ENCODE measurements at places on chromosomes 5 and 9.

- DNase-seq = no peak
Observed at GRCh38 chr5:32020946-32021345, 153.2 kb downstream of the GOLPH3 start.

GRCh38 chr5:51383131-51384121 is at the start of gene ISL1:
ISL1 (plus strand) TSS chr5:51383448; CDS start chr5:51383672, 224 bp downstream.
- DNase-seq = peak; percentile 97

DNA sequence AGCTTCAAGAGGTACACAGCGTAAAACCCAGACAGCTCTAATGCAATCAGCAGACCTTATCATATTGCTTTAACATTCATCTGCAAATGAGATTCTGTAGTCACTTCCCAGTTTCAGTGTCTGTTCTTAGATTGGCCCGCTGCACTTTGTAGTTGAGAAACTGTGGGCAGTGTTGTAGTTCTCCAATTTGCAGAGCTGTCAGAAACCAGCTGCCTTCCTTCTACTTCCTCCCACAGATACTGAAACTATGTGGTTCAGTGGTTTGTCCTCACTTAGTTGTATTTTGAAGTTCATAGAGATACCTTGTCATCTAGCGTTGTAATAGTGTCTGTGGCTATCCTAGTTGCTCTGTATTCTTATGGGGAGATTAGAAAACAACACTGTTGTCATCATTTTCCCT is 39.6 kb upstream of the TRIM36 start:
- DNase-seq = no peak

DNA sequence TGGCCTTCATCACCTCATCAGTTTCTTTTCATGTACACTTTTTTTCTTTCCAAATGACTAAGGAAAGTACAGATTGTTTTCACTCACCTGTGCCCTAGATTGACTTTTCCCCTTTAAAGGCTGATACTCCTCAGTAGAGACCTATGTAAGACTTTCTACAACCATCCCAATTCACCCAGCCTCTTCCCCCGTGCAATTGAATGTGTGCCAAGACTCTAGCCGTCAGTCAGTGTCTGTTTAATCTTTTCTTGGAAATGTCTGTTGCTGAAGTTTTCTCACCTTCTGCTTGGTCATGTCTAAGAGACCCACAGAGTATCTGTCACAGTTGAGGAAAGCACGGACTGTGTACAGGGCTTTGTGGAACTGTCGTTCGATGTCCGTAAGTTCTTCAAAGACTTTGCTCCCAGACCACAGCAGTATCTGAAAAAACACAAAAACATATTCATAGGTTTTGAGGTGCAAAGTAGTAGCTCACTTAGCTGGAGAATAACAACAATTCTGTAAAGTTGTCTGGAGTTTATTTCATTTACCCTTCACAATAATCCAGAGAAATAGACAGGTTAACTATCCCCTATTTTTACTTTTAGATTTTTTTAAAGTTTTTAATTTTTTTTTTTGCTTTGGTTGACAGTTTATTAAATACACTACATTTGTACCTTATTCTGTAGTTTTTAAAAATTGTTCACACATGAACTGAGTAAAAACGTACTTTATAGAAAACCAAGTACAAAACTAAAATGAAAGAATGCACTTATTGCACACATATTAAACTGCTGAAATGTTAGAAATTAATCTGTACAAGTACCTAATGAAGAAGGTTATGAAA is 13.6 kb downstream of the PDE6A start:
- no peak for DNase-seq

GRCh38 chr9:75612754-75613153 is 277.7 kb upstream of the PCSK5 start:
- no peak for DNase-seq

- no peak for DNase-seq
Observed at GRCh38 chr9:105449081-105449480, 1.2 kb downstream of the FSD1L start.

DNA sequence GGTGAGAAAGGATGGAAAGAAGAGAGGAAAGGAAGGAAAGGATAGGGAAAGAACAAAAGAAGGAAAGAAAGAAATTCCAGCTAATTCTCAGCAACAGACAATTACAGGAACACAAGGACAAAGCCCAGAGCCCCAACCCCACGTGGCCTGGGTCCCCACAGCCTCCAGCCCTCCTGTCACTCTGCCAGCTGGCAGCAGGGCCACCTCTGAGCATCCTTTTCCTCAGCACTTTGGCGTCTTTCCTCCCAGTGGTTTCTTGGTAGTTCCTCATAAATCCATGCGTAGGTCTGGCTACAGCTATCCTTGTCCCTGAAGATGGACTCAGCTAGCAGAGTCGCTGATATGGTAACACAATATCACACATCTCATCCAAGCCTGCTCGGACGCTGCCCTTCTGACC is 28.3 kb downstream of the ADAMTS2 start:
- no peak for DNase-seq

DNA sequence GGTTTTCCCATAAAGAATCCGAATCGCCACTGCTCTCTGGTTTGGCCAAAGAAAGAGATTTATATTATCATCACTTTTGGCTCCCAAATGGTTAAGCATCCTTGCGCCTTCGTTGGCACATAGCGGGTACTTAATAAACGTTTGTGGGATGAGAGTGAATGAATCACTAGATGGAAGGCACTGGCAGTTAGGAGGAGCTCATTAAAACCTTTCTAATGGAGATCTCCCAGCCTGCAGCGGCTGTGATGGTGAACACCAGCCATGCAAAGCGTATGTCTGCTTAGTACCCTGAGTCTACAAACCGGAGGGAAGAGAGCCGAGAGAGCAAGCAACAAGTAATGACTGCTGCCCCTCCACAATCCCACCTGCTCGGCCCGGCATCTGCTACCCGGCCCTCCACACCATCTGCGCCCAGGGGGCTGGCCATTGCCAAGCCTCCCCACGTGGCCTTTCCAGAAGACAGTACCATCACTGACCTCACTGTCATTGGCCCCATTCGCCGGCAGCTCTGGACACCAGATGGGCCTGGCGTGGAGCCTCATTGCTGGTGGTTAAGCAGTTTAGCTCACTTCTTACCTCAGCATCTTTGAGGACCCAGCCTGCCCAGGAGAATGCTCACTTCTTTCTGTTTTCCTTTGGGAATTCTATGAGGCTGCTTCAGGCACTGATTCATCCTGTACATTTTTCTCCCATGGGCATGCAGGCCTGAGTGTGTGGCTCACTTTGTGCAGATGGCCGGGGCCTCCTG is 39.3 kb upstream of the ANKRD33B start:
- DNase-seq = no peak

DNA sequence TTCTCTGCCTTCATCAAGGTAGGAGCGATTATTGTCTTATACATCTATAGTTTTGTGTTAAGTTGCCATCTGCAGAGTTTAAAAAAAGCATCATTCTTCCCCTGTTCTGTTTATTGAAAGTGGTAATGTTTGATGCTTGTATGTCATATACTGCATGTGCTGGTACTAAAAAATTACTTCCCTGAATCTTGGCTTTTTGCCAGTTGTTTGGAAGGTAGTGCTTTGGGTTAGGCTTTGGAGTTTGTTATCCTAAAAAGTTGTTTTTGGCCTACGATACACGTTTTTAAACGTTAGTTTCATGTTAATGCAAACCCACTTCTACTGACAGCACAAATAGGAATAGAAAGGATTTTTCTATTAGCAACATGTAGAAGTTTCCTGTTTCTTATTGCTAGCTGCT is 158.3 kb downstream of the GIN1 start:
- no peak for DNase-seq

DNA sequence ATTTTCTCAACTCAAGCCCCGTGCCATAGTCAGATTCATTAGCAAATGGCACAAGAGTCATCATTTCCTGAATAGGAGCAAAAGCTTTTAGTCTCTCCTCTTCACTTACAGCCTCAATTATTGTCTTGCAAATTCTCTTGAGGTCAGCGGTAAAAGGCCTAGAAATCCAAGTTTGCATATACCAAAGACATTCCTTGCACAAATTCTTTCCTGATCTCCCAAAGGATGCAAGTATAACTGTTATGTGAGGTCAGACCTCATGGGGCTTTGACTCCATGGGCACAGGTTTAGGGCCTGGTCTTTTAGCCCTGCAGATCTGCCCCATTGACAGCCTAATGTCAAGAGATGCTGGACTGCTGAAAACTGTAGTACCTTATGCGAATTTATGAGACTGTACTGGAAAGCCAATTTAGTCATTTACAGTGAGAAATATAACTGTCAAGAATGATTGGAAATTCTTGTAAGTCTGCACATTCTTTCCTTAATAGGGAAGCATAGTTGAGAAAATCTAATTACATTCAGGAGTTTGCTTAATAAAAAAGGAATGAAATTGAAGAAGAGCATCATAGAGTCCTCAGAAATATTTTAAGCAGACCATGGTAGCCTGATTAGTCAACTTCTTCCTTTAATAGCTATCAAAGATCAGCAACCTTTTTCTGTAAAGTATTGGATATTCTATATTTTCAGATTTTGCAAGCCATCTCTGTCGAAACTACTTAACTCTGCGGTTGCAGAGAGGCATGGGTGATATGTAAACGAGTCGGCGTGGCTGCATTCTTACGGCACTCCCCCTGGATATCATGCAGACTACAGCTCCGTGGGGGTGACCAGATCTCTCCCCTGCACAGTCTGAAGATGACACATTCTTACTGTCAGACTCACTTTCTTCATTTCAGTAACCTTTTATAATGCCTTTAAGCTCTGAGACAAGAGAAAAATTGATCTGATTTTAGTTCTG is 45.2 kb downstream of the GCNT4 start:
- no peak for DNase-seq

Data from RWPE1 (cell line).